Endothelial cell of umbilical vein (primary cell): ENCODE measurements at places on chromosomes 5 and 9.

DNA sequence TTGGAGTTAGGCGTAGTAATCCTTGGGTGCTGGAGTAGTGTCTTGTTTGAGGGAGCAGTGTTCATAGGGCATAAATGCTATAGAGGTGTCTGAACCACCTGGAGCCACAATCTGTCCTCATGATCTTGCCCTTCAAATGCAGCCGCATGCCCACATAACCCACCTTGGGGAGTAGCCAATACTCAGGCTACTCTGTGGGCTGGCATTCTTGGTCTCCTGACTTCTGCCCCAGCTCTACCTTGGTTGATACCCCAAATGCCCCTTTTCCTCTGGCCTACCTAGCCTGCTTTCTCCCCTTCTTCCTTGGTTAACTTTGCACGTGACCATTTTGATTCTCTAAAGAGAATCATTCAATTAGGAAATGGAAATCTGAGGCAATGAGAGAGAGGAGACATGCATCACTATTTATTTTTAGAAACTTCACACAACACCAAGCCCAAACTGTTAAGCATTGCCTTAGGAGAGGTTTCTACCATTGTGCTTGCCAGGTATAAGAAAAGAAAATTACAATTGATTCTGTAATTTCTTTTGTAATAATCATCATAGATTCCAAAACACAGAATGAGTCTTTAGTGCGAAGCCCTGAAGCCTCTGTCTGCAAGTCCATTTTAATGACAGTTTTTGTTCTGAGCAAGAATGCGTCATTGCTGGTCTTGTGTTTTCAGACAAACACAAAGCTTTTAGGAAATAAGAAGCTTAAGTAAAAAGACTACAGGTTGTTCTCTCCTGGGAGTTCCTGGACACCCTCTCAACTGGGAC, 135.2 kb downstream of the C9orf152 start:
- no peak for DNase-seq

GRCh38 chr5:39476843-39477220, 52.1 kb upstream of the DAB2 start:
- no peak for DNase-seq

DNA sequence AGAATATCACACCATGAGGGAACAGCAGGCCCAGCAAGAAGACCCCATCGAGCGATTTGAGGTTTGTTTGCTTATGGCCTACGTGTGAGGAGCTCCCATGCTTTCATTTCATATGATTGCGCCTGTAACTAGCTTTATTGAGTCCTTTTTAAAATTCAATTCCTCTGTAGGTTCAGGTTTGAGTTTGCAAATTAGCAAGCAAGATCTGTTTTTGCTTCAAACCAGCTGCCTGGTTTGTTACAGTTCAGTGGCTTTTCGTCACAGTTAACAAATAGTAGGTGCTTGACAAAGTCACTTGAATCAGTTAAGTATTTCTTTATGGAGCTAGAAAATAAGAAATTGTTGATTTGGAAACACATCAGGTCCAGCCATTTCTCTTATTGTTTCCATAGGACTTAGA, 56.3 kb downstream of the GPR21 start:
- no peak for DNase-seq

DNA sequence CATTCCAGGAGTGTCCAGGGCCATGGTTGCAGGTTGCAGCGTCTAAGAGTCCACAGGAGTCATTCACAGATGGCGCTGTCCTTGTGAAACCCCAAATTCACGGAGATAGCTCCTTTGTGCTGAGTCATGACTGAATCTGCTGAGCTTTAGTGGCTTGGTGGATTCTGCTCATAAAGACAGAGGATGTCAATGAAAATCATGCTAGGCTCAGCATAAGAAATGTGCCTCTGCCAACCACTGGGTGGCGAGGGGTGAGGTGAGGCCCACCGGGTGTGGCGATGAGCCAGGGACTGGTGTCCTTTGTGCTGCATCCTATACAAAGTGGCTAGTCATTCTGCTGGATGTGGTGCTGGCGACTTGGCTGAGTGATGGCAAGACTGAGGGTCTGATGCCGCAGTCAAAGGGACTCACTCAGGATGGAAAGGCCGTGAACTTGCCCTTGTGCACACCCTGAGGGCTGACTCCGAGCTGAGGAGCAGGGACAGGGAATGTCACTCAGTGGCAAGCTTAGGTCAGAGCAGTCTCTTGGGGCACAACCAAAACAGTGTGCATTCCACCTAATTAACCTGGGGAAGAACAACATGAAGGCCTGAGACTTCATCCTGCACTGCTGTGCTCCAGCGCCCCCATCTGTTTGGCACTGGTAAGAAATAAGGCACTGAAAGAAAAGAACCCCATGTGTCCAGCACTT, 71.5 kb downstream of the DAP start:
- peak; percentile 35 for DNase-seq

GRCh38 chr5:130402906-130403305, 498.6 kb downstream of the CHSY3 start:
- no peak for DNase-seq

- DNase-seq = no peak
These were observed 37.6 kb downstream of the ELL2 start for GRCh38 chr5:95923918-95924544.

DNA sequence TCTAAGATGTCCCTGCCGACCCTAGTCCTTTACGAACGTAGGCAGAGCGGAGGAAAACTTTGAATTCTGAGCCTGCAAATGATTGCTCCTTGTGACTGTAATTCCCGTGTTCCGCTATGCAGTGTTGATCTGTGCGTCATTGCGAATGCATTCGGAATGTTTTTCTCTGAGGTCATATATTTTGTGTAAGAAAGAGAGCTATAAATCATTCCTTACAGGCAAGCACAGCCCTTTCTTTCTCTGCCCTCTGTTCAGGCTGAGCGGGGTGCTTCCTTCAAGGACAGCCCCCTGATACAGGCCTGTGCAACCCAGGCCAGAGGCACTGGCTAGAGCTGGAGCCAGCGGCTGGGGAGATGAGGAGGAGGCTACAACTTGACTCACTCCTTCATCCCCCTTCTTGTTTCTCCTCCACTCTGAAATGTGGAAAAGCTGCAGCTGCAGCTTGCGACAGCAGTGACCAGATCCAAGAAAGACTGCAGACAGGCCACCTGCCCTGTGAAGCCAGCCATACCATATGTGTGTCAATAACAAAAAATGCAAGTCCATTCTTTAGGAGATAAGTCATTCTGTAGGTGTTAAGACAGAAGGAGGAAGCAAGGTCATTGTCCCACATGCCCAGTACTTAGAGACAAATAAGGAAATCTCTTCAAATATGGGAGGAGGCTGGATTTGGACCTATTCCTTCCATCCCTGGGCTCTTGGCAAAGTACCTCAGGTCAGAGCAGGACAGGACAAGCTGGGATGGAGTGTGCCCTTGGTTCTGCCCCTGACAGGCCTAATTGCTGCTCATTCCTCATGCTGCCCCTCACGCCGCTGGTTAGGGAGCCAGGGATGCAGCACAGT, 345.7 kb upstream of the WWC1 start:
- no peak for DNase-seq

- peak; percentile 30 for DNase-seq
These were observed 155.8 kb upstream of the ZNF608 start for GRCh38 chr5:124902097-124902821.

GRCh38 chr9:130219661-130220096, 45.9 kb upstream of the HMCN2 start:
- DNase-seq = no peak

GRCh38 chr9:974996-975739, 1.3 kb upstream of the DMRT3 start:
- DNase-seq = no peak
